ENCODE measurements at places on chromosomes 11 and 22. TPM values are rescaled to one million over a fixed set of nuclear protein-coding genes. Genes with fewer than 3 reads are reported as not detected.

DNA sequence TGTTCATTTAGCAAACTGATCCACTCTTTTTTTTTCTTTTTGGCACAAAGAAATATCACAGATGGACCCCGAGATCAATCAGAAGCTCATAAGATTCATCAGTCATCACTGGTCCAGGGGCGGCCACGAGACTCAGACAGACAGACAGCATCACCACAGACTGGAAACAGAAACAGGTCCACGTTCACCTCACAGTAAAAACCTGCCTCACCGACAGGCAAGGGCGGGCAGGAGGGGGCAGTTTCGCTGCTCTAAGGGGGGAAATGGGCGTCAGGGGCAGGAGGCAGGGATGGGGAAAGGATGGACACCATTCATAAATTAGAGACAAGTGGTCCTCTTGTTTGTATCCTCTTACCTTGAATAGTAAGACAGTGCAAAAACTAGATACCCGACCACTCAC is 16.5 kb downstream of the CHST1 start:
- no peak for DNase-seq

- no peak for DNase-seq
These were observed 13.7 kb downstream of the CRY2 start for GRCh38 chr11:45860764-45861510.

DNA sequence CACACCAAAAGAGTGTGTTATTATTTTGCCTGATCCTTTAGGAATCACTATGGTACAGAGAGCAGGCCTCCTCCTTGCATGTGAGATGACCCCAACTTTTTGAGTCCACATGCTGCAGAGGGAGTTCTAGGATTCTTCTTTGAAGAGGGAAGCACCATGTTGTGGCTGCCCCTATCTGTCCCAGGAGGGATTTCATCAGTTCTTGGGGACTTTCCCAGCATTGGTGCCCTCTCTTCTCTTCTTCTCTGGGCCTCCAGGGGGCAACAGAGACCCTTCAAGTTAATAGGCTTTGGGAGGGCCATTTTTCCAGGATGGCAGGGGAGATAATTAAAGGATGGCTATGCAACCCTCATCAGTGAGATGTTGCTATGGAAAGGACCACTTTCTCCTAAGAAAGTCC is 3.6 kb downstream of the MMP1 start:
- DNase-seq, result no peak

- no peak for DNase-seq
These were observed 2.8 kb downstream of the WT1 start for GRCh38 chr11:32432565-32432964.

DNA sequence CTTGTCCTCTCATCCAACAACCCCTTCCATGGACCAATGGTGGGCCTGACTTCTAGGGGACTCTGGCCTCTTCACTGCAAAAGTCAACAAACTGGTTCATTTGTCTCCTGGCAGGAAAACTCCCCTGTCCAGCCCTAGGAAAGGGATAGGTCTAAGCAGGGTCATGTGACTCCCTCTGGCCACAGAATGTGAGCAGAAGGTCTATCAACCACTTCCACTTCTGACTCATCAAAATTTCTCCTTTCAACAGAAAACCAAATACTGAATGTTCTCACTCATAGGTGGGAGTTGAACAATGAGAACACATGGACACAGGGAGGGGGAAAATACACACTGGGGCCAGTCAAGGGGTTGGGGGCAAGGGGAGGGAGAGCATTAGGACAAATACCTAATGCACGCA is 1.3 kb upstream of the ISX start:
- no peak for DNase-seq

DNA sequence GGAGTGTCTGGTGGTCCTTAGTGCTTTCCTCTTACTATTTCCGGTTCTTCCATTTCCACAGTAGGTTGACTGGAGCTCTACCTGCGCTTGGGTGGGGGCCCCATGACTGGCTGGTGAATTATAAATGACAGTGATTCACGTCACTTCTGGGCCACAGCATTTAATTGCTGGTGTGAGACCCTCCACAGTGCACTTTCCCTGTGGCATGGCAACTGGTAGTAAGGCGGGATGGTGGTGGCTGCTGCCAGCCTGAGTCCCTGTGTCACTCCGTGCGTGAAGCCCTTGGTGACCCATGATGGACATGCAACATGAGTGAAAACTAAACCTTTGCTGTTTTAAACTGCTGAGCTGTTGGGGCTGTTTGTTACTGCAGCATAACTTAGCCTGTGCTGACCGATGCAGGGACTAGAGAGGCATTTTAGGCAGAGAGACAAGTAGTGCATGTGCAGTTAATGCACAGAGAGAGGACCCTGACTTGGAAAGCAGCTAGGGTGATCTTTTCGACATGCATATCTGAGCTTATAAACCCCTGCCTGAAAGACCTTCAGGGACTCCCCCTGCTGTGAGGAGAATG is 3.1 kb downstream of the PRDM11 start:
- DNase-seq, result no peak

GRCh38 chr11:66670816-66671215 is 6.9 kb downstream of the RBM4B start:
- no peak for DNase-seq

DNA sequence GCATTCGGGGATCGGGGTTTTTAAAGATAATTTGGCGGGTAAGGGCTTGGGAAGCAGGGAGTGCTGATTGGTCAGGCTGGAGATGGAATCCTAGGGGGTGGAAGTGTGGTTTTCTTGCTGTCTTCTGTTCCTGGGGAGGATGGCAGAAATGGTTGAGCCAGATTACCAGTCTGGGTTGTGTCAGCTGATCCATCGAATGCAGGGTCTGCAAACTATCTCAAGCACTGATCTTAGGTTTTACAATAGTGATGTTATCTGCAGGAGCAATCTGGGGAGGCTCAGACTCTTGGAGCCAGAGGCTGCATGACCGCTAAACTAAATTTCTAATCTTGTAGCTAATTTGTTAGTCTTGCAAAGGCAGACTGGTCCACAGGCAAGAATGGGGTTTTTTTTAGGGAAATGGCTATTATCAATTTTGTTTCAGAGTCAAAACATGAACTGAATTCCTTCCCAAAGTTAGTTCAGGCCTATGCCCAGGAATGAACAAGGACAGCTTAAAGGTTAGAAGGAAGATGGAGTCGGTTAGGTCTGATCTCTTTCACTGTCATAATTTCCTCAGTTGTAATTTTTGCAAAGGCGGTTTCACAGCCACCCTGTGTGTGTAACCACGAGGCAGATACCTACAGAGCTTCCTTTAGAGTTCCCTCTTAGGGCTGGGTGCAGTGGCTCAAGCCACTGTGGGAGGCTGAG is 10.2 kb downstream of the SCGB1A1 start:
- DNase-seq, result no peak

GRCh38 chr11:95229993-95230809 is 801 bp downstream of the SESN3 start:
- DNase-seq, result peak; percentile 33

DNA sequence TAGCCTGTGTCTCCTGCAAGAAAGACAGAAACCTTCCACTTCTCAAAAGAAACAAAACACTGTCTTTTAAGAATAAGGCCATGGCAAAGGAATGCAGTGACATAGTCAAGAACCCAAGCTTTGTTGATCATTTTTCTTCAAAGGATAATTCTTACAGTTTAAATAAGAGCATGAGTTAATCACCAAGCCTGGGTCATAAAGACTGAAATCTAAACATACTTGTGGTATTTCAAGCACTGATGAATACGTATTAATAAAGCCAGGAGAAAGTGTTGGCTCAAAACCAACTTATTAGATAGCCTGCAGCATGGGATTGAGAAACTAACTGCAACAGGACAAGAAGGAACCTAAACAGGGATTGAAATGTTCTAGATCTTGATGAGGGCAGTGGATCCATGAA is 143.3 kb upstream of the MTNR1B start:
- no peak for DNase-seq

DNA sequence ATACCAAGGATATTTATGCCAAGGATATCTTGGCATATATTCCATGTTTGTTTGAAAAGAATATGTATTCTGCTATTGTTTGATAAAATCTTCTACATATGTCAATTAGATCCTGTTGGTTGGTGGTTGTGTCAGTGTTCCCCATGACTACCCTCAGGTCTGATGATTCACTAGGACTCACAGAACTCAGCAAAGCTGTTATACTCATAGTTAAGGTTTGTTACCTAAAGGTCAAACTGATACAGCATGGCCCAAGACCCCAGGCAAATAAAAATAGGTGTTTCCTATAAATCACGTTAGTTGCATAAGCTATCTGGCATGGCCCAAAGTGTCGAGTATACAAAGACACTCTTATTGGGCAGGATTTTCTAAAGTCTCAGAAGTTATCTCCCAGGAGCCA is 30.2 kb upstream of the B3GNT6 start:
- no peak for DNase-seq

DNA sequence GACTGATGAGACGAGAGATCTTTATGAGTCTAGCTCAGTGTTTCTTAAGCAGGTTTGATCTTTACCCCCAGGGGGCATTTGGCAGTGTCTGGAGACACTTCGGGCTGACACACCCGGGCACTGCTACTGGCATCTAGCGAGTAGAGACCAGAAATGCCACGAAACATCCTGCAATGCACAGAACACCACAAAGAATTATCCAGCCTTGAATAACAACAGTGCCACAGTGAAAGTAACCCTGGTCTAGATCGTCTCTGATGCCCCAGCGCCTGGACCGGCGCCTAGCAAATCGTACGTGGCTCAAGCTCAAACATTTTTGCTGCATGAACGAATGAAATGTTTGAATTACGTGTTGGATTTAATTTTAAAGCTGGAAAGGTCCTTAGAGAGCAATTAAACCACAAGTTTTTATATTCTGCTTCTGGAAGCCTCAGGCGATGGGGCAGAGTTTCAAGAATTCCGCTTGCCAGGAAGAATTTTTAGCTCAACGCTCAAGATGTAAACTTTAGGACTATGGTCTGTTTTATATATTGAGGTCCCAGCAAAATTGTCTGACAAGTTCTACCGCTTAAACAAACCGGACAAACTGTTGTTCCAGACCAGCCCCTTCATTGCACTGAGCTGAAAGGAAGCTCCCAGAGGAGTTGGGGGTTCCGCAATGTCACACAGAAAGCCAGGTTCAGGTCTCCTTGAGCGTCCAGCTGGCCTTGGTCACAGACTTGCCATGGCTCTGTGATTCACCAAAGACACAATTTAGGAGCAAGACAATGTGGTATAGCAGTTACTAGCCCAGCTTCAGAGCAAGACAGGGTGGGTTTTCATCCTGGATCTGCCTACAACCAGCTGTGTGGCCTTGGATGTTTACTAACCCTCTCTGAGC is 44.2 kb upstream of the SMTN start:
- no peak for DNase-seq

DNA sequence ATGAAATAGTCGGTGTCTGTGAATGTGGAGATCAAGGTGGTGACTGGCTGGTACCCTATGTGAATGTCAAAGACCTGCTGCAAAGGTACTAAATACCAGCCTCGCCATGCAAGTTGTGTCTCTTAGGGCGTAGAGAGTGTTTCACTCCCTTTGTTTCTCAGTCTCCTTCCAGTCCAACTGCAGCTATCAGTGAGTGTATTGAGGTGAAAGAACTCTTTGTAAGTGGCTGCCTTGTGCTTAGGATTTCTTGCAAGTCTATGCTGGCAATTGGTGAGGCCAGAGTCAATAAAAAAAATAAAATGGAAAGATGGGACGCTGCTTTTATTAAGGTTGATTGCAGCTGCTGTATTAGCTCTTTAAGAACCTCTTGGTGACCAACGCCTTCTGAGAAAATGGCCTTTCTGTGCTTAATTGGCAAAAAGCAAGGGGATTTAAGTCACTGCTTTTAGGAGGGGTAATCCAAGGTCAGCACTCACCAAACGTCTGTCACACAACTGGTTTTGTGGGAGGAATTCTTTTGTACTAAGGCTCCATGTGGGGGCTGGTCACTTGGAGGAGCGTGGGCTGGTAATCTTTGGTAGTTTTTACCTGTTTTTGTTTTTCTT is 95.1 kb downstream of the PARVA start:
- no peak for DNase-seq

GRCh38 chr11:696955-697491 is 1.4 kb downstream of the TMEM80 start:
- DNase-seq, result no peak

GRCh38 chr11:27112946-27113345 is 72.3 kb downstream of the BBOX1 start:
- DNase-seq, result no peak

DNA sequence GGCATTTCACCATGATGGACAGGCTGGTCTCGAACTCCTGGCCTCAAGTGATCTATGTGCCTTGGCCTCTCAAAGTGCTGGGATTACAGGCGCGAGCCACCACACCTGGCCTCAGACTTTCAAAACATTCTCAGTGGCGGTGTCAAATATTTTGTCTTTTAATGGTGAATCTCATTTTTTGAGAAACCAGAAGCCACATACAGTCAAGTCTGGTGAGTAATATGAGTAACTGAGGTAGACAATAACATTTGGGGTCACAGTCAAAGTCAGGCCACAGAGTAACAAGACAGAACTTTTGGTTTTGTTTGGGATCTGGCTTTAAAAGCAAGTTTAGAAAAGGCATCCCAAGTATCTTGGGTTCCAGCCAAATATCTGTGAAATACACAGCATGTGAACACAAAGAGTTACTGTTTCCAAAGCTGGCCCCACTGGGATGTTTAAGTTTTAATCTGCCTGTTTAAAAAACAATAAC is 5.6 kb upstream of the TMA7B start:
- no peak for DNase-seq

GRCh38 chr11:80970037-80970436 is 1529.2 kb upstream of the TENM4 start:
- DNase-seq, result no peak

GRCh38 chr22:31627223-31627731 is 34.7 kb downstream of the PISD start:
- DNase-seq, result no peak

DNA sequence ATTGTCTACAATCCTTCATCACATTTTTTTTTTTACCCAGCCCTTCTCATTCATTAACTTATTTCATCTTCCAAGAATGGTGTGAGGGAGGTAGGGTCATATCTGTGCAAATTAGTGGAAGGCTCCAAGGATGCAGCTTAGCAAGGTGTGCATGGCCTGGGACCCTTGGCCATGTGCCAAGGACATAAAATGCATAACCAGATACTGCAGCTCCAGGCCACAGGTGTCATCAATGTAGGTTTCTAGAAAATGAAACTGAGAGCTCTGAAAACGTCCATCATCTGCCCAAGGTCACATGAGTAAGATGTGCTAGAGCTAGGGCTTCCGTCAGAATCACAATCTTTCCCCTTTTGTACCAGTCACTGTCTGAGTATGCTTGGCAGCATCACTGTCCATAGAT is 29.8 kb downstream of the ANKK1 start:
- DNase-seq, result no peak

GRCh38 chr22:44496844-44497217 is 1.2 kb downstream of the RTL6 start:
- DNase-seq, result no peak

- no peak for DNase-seq
These were observed 24.1 kb upstream of the WNT11 start for GRCh38 chr11:76230392-76230791.

DNA sequence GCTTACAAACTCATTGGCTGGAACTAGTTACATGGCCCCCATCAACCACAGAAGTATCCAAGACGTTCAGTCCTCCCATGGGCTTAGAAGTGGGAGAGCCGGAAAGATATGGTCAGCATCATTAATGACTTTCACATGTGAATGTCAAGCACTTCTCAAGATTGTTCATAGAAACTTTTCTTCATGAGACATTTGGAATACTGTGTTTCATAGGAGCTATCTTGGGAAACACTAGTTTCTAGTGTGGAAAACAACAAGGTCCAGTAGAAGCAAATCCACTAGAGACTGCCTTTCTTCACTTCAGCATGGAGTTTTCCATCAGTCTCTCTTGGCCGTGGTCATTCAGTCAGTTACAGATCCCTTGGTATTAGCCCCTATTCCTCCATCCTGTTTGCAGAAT is 160.9 kb downstream of the C11orf91 start:
- no peak for DNase-seq

Gene OR8D1
- not detected for total RNA-seq

Gene NXPE4
- not detected for total RNA-seq

Gene OR51B4
- total RNA-seq, result not detected

Gene TMPRSS6
- 4.6 TPM for total RNA-seq

Gene OR56A1
- not detected for total RNA-seq
